Effector CD4-positive, alpha-beta T cell (primary cell): ENCODE measurements at places on chromosomes 3 and 15.

DNA sequence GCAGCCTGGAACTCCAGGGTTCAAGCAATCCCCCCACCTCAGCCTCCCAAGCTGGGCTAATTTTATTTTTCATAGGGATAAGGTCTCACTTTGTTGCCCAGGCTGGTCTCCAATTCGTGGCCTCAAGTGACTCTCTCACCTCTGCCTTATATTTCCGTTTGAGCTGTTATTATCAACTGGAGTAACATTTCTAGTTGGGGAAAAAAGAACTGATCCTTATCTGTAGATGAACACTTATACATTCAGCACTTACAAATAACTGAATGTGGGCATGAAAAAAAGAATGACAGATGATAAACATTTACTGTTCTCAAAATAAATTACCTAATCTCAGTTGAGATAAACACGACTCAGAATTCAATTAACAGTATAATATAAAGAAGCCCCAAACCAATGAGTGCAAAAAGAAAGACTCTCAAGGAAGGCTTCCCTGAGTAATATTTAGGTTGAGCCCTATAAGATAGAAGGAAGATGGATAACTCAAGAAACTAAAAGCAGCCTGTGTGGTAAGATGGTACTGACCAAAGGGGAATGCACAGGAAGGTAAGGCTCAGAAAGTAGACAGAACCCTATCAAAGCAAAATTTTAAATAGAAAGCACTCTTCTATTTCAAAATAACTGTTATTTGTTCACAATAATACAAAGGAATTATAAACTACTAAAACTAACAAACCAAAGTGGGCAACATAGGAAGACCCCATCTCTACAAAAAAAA is 11.8 kb downstream of the UBE3A start:
- no peak for DNase-seq

GRCh38 chr3:171358181-171358880 is 101.9 kb downstream of the TNIK start:
- no peak for DNase-seq

DNA sequence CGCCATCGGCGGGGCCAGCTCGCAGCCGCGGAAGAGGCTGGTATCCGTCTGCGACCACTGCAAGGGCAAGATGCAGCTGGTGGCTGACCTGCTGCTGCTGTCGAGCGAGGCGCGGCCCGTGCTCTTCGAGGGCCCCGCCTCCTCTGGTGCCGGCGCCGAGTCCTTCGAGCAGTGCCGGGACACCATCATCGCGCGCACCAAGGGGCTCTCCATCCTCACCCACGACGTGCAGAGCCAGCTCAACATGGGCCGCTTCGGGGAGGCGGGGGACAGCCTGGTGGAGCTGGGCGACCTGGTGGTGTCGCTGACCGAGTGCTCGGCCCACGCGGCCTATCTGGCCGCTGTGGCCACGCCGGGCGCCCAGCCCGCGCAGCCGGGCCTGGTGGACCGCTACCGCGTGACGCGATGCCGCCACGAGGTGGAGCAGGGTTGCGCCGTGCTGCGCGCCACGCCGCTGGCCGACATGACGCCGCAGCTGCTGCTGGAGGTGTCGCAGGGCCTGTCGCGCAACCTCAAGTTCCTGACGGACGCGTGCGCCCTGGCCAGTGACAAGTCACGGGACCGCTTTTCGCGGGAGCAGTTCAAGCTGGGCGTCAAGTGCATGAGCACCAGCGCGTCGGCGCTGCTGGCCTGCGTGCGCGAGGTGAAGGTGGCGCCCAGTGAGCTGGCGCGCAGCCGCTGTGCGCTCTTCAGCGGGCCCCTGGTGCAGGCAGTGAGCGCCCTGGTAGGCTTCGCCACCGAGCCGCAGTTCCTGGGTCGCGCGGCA is 1.8 kb downstream of the TLNRD1 start:
- no peak for DNase-seq

- DNase-seq, result no peak
Observed at GRCh38 chr3:160006282-160007163, 17.9 kb downstream of the IL12A start.

DNA sequence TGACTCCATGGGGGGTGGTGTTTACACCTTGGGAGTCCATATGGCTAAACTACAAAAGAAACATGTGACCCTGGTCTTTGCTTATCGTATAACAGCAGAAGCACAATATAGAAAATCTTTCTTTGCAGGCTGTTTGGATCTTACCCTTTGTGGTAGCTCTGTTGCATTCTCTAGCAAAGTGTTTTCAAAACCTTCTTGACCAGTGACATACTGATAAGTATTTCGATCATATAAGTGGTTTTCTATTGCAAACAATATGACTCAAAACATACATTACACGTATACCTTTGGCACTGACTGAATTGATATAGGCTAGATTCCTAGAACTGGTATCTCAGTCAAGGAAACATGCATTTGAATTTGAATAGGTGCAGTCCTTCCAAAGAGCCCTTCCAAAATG is 24.7 kb upstream of the ATP10A start:
- no peak for DNase-seq

- DNase-seq, result no peak
Observed at GRCh38 chr3:133532951-133533350, 40.5 kb upstream of the CDV3 start.

GRCh38 chr3:180747805-180748361 is 68.6 kb upstream of the CCDC39 start:
- DNase-seq, result no peak

DNA sequence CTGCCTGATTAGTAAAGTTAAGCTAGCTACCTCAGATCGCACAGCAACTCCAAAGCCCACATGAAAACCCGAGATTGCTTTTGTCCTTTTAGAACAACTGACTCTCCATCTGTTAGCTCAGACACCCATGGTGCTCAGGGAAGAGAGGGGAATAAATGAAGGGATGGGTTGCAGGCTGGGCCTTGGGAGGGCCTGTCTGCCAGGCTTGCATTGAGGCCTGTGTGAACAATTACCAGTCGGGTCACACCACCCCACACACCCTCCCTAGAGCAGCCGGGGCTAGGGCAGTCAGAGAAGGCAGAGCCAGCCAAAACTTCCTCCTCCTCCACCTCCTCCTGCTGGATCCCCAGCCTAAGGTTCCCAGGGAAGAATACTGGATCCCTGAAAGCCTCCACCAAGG is 8.8 kb upstream of the PRKAR2A start:
- DNase-seq, result no peak

DNA sequence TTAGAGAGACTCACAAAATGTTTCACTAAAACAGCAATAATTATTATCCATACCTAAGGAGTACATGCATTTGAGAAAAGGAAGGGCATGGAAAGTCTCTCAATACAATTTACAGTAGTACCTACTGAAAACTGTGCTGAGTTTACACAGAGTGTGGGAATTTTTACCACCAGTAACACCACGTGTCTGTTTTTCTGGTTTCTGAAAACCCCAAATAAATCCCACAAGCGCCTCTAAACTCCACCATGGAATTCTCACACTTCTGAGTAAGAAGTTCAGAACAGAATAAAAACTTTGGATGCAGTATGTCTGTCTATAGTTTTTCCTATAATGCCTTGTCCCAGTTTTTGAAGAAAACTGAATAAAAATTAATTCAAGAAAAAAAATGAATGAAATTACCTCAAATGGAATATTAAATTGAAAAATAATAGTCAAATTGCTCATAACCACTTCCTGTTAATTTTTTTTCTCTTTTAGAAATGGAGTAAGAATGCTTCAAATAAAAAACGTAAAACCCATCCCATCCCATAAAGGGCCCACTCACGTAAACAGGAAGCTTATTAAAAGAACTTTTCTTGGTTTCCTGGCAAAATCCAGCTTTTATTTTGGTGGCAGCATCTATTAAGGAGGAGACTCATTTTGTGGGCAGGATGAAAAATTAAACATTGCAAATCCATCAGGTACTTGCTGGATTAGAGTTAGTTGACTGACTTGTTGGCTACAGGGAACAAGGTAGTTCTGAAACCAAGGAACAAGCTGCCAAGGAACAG is 378.1 kb downstream of the TIGIT start:
- DNase-seq, result no peak

GRCh38 chr15:66169023-66169422 is 84.5 kb downstream of the MEGF11 start:
- DNase-seq, result no peak

DNA sequence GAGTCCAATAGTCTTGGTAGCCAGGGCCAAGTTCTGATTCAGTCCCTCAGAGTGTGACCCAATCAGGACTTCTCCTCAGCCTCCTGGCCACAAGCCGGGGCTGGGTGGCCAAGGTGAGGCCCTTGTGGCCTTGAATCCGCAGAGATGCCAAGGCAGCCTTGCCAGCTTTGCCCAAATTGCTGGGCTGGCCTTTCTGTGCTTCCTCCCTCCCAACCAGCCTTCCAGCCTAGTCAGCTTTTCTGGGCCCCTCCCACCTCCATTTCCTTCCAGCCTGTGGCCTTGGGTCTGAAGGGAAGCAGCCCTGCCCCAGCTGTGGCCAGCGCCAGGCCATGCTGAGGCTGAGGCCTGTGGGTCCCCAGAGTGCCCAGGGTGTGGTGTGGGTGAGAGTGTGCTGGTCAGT is 34.3 kb upstream of the ANKDD1A start:
- no peak for DNase-seq

GRCh38 chr3:14258906-14259904 is 80.6 kb downstream of the LSM3 start:
- no peak for DNase-seq

DNA sequence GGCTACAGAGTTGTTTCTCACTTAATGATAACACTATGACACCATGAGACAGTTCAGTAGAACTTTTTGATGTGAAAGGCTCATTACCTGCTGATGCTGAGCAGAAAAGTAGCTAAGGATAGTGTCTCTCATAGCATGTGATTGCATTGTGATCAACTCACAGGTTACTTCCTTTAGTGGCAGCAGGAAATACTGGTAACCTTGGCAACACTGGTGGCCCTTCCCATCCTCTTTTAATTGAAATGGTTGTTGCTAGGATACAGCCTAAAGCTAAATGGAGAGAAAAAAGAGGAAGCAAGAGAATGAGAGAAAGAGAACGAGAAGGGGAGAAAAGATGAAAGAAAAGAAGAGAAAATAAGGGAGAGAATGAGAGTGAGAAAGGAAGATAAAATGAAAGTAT is 204.7 kb upstream of the GAP43 start:
- no peak for DNase-seq

DNA sequence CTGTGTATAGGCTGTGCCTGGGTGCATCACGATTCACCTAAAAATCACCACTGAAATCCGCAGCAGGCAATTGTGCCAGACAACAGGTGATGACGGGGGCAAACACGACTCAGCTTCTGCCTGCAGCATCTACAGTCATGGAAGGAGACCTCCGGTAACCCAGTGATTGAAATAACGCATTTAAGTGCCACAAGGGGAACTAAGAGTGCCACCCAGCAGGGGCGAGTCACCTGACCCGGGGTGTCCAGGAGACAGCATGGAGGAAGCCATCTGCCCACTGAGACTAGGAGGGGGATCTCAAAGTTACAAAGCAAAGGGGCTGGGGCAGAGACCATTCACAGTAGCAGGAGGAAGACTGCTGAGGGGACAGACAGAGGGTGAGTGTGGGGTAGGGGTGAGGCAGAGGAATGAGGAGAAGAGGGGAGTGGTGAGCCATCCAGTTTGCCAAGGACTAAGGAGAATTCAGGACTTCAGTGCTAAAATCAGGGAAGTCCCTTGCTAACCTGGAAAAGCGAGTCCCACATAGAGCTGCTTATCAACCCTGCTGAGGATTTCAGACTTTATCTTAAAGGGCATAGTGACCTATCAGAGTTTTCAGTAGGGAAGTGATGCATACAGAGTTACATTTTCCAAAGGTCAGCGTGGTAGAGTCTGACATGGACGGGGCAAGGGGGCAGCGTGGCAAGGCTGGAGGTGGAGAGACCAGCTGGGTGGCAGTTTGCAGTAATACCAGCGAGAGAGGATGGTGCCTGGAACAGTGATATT is 256.7 kb upstream of the HES1 start:
- DNase-seq, result no peak

GRCh38 chr3:87333393-87333892 is 57.1 kb upstream of the POU1F1 start:
- no peak for DNase-seq

GRCh38 chr3:10515884-10516495 is 10.6 kb upstream of the ATP2B2 start:
- no peak for DNase-seq

- no peak for DNase-seq
Observed at GRCh38 chr3:126480861-126481260, 5.2 kb upstream of the ZXDC start.

DNA sequence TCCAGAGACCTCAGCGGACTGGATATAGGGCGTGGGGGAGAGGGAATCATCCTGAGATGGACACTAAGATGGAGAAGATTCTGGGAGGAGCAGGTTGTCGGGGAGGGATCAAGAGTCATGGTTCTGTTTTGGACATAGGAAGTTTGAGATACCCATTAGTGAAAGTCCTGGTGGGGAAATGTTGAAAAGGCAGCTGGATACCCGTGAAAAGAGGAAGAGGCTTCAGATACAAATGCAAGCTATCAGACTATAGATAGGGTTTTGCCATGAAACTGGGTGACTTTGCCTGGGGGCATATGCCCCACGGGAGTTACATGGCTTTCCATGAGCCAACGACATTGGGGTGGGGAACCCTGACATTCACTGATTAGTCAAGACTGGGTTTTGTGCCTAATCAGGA is 1.1 kb upstream of the GPR62 start:
- no peak for DNase-seq

GRCh38 chr3:47004369-47005211 is 25.1 kb downstream of the NBEAL2 start:
- no peak for DNase-seq

GRCh38 chr3:149417174-149417573 is 39.7 kb upstream of the TM4SF1 start:
- no peak for DNase-seq

- no peak for DNase-seq
Observed at GRCh38 chr3:117054556-117054955, 345.0 kb downstream of the TUSC7 start.

GRCh38 chr15:67836134-67836455 is 3.8 kb downstream of the RNU6-1 start:
- no peak for DNase-seq

- no peak for DNase-seq
Observed at GRCh38 chr3:97613139-97613538, 151.4 kb upstream of the ARL6 start.

GRCh38 chr3:170228093-170228766 is 6.0 kb downstream of the PRKCI start:
- no peak for DNase-seq

- no peak for DNase-seq
Observed at GRCh38 chr3:163490119-163490518, 1588.2 kb downstream of the SI start.

- no peak for DNase-seq
Observed at GRCh38 chr3:57740027-57740426, 16.1 kb upstream of the SLMAP start.

DNA sequence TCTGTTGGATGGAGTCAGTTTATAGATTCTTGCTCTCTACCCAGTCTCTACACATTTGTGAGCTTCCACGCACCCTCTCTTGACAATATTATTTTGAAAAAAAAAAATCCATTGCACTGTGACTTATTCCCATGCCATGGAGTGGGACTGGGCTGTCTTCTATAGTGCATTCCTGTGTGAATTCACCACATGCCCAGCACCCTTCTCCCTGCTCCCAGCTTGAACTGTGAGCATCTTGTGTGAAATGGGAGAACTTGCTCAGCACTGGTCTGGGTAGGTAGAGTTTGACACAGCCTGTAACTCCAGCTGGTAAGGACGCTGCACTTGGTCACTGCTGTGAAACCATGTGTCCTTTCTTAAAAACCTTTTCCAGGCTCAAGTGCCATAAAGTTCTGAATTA is 91.9 kb downstream of the ARNT2 start:
- no peak for DNase-seq
